Activated CD8-positive, alpha-beta T cell treated with anti-CD3 and anti-CD28 coated beads for 36 hours (primary cell): ENCODE measurements at places on chromosomes 6 and 20.
A peak's percentile ranks its signal among the peaks of the same experiment; 100 is the strongest.

DNA sequence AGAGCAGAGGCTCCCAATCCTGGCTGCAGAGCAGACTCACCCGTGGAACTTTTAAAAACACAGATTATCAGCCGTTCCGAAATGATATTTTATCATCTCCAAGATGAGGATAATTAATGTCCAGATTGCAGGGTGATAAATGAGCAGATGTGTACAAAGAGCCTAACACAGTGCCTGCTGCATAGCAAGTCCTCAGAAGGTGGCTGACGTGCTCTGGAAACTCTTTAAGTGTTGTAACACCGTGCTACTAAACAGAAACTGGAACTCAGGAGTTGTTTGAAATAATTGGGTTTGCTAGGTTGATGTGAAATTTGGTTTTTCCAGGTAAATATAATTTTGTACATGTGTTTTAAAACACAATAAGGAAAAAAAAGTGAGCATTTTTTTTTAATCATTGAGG is 118.0 kb downstream of the ARMC2 start:
- no peak for DNase-seq

DNA sequence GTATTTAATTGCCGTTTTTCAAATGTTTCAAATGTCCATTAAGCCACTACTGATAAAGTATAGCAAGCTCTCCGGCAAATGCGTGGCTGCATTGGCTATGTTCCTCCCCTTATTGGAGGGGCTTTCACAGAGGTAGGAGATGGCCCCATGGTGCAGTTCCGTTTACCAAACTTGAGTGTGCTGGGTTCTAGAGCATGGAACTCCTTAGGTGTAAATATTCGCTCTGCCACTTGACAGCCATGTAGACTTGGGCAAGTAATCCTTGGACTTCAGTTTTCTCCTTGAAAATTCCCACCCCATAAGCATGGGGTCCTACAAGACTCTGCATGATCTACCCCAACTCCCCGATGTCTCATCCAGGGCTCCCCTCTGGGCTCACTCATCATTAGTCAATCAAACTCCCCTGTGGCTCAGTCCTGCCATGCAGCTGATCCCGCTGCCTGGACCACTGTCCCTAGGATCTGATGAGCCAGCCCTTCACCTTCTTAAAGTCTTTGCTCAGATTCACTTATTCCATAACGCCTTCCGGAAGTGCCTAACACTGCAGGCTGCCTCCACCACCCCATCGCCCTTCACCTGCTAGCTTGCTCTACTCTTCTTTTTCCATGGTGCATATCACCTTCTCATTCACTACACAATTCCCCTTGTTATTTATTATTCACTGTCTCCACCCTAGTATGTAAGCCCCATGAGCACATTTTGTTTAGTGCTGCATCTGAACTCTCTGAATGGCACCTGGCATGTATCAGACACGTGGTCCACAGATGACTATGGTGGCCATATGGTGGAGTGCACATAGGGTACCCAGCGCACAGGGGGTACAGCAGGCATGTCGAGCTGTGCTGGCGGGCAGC is 18.8 kb downstream of the PRR18 start:
- peak; percentile 29 for DNase-seq

DNA sequence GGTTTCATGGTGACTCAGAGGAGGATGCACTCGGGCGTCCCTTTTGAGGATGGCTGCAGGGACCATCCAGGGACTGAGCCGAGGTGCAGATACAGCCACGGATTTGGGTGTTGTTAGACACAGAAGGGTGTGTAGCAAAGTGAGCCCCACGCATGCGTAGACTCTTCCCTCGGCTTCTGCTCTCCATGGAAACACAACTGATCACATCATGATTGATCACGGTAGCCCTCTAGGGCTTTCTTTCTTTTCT is 606 bp upstream of the ULBP1 start:
- peak; percentile 67 for DNase-seq

GRCh38 chr6:44388135-44388487 is 605 bp downstream of the CDC5L start:
- no peak for DNase-seq

- DNase-seq = peak; percentile 5
Observed at GRCh38 chr6:145761584-145761983, 26.3 kb upstream of the EPM2A start.

GRCh38 chr20:21181028-21181427 is 55.1 kb downstream of the KIZ start:
- DNase-seq = no peak

- no peak for DNase-seq
Observed at GRCh38 chr20:21302664-21303060, 469 bp upstream of the XRN2 start.

DNA sequence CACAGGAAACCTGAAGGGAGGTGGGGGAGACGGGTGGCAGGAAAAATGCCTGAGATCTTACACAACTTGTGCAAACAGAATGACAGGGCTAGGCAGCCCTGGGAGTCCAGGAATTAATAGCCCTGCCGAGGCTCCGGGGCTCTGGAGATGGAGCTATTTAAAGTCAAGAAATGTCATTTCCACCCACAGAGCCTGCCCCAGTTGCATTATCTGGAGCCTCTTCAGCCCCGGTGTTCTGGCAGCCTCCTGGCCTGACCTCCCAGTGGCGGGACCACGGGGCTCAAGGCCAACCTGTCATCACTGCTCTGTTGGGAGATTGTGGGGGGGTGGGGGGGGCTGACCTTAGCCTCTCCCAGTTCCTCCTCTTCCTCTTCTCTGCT is 28.5 kb upstream of the SCUBE3 start:
- DNase-seq = no peak

DNA sequence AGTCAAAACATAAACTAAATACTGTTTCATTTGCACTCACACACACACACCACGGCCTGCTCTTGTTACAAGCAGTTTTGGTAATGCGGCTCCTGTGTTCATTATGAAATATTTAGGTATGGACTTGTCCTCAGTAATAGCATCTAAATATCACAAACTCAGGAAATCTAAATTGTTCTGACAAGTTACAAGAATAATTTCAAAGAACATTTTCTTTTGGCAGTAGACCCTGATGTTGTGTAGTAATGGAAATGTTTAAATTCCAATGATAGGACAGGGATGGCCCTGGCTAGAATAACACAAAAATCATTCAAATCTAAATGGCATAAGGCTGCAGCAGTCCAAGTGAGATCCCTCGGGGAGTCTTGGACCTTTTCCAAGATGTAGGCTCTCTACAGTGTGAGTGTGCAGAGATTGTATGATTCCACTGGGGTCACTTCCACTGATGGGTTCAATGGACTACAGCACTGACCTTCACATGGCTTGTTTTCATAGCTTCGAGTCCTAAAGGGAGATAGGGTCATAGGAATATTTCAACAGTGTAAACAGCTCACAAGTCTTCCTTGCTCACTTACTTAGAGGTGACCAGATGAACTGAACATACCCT is 210.6 kb upstream of the PLCB4 start:
- no peak for DNase-seq

DNA sequence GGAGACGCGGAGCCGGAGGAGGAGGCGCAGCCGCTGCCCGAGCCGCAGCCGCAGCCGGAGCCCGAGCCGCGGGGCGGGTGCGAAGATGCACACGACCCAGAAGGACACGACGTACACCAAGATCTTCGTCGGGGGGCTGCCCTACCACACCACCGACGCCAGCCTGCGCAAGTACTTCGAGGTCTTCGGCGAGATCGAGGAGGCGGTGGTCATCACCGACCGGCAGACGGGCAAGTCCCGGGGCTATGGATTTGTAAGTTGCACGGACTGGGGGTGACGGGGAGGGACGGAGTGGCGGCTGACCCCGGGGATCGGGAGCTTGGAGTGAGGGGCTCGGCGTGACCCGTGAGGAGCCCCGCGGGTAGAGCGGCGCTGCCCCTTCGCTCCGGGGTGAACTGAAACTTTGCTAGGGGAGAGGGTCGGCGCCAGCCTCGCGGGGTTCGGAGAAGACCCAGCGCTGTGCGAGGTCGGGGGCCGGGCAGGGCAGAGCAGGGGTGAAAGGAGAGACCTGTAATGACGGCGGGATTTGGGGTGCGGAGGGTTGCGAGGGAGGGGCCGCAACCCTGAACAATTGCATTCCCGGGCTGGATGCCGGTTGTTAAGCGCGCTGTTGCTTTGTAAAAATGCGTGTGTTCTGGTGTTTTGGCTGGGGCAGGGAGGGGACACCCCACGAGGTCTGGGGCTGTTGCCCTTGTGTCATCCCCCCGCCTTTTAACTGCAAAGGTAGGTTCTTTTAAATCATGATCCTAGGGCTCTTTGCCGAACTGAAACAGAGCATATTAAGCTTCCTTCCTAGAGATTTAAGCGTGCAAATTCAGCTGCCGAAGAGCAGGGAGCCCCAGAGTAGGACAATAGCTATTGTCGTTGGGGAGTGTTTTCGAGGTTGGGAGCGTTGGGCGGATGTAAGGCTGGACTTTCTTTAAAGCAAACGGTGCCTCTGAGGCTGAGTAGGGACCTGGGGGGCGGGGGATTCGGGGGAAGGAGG is 628 bp downstream of the RBM24 start:
- no peak for DNase-seq

GRCh38 chr20:53389516-53390300 is 203.9 kb downstream of the ZNF217 start:
- no peak for DNase-seq

GRCh38 chr20:46699651-46700359 is 9.6 kb upstream of the SLC2A10 start:
- peak; percentile 35 for DNase-seq

DNA sequence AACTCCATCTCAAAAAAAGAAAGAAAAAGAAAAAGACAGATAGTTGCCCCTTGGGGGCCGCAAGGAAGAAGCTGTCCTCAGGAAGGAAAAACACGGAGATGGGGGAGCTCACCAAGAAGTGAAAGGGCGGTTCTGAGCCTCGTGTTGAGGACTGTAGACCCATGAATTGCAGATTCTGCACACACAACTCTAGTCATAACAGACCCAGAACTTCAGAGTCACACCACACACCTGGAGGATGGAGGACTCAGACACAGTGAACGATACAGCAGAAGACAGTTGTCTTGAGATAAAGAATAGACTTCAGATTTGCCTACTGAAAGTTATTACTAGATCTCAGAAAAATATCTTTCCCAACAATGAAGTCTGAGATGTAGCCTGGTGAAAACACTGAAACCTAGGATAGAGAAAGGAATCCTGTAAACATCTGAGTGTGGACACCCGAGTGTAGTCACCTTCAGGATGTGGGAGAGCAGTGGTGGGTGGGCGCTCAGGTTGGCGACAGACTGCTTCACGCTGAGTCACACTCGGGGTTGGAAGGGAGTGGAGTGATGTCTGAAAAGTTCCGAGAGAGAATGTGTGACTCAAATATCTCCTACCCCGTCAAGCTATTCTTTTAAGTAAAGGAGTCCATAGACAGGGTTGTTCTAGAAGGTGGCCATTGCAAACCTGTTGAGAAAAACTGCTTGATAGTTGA is 88.1 kb downstream of the MAP3K4 start:
- peak; percentile 74 for DNase-seq

GRCh38 chr20:44552950-44553908 is 29.1 kb upstream of the PKIG start:
- DNase-seq = no peak

GRCh38 chr20:44649126-44649525 is 2.4 kb downstream of the ADA start:
- DNase-seq = no peak

DNA sequence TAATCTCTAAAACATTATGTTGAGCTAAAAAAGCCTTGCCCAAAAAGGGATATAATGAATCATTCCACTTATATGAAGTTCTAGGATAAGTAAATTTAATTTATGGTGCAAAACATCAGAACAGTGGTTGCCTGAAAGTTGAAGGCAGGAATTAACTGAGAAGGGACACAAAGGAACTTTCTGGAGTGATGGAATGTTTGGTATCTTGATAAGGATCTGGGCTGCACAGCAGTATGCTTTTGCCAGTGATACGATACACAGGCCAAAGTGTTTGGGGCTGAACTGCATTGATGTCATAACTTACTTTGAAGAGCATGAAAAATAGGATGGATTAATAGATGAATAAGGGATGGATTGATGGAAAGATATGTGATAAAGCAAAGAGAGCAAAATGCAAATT is 146.1 kb upstream of the LRFN2 start:
- no peak for DNase-seq

- DNase-seq = no peak
Observed at GRCh38 chr6:145189836-145190235, 545.5 kb downstream of the EPM2A start.

- no peak for DNase-seq
Observed at GRCh38 chr20:58327211-58327610, 17.7 kb downstream of the RAB22A start.

GRCh38 chr20:63150911-63151531 is 64.9 kb downstream of the YTHDF1 start:
- no peak for DNase-seq

GRCh38 chr6:6912817-6913744 is 194.7 kb upstream of the RREB1 start:
- no peak for DNase-seq

GRCh38 chr20:37222086-37222485 is 39.5 kb downstream of the GHRH start:
- DNase-seq = no peak

DNA sequence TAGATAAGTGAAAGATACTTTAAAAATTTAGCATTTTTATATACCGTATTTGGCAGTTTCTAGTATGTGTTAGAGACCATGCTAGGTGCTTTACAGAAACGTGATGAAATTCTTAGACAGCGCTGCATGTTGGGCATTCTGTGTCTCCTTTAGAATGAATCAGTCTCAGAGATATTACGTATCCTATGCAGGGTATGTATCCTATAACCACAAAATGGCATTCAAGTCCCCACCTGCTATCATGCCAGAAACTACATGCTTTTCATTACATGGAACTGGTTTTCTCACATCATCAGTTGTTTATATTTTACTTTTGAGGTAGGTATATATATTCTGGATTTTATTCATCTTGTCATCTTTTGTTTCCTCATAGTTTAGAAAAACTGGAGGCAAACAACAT is 42.3 kb downstream of the PEX7 start:
- DNase-seq = no peak

DNA sequence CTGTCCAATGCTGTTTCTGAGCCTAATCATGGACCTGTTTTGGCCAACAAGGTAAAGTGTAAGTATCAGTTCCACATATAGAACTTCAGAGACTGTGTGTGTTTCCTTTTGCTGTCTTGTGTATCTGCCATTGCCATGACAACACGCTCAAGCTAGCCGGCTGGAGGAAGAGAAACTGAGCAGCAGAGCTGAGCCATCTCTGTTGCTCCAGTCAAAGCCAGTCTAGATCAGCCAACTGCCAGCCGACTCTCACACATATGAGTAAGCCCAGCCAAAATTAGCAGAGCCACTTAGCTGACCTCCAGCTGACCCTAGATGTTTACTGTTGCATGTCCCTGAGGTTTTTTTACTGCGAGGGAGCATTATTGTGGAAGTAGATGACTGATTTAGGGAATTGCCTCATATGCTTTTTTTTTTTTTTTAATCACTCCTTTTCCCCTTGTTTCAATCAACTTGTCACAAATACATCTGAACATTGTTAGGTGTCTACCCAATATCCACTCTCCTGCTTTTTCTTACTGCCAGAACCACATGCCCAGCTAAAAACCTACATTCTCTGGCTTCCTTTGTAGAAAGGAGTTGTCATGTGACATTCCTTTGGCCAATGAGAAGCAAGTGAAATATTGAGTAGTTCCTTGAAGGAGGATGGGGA is 304.3 kb upstream of the SUPT3H start:
- peak; percentile 66 for DNase-seq
